ENCODE measurements at places on chromosomes 5 and 9.

GRCh38 chr5:57302164-57302563, 128.3 kb downstream of the GPBP1 start:
- DNase-seq = no peak

DNA sequence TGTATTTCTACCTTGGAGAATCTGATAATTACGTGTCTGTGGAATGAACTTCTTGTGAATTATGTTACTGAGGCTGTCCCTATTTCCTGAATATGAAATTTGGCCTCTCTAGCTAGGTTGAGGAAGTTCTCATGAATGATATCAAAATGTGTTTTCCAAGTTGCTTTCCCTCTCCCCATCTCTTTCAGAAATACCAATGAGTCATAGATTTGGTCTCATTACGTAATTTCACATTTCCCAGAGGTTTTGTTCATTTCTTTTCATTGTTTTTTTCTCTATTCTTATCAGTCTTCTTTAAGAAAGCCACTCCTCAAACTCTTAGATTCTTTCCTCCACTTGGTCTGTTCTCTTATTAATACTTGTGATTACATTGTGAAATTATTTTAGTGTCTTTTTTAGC, 923.8 kb upstream of the CDH9 start:
- DNase-seq = no peak

DNA sequence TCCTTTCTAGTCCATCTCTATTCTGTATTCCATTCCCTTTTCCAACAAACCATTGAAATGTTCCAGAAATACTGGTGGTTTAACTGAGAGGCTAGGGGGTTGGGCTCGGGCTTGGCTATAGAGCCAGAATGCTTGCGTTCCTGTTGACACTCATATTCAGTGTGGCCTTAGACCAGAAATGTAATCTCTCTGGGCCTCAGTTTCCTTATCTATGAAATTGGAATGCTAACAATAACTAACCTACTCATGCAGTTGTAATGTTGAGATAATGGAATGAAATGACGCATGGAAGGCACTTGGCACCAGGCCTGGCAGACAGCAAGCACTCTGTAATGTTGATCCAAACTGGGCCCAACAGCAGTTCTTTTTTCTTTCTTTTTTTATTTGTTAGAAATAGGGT, 26.8 kb downstream of the JADE2 start:
- no peak for DNase-seq

GRCh38 chr9:90299968-90300367, 342.7 kb downstream of the DIRAS2 start:
- DNase-seq = no peak

DNA sequence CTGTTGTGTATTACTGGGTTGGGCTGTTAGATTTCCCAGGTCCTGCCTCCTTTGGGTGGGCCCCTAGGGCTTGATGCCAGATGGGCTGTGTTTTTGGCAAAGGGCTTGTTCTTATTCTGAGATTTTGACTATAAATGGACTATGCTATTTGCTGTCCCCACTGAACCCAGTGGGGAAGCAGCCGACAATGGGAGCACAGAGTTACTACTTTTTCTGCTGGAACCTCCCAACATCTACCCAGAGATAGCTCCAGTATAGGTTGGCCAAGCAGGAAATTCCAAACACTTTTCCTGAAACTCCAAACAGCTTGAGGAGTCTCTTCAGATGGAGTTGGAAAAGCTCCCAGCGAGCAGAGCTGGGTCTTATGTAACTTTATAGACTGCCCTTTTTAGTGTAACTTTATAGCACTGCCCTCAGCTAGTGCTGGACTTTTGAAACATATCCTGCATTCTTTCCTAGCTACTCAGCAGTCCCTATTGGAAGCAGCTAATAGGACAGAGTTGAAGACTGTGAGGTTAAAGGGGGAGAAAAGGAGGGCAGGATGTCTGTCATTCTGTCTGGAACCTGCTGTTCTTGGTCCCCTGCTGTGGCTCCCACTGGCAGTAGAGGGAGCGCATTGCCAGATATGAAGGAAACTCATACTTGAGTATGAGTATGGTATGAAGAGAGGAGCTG, 21.0 kb downstream of the RUSC2 start:
- DNase-seq = no peak

GRCh38 chr9:121735793-121736770, 84.6 kb downstream of the DAB2IP start:
- no peak for DNase-seq

DNA sequence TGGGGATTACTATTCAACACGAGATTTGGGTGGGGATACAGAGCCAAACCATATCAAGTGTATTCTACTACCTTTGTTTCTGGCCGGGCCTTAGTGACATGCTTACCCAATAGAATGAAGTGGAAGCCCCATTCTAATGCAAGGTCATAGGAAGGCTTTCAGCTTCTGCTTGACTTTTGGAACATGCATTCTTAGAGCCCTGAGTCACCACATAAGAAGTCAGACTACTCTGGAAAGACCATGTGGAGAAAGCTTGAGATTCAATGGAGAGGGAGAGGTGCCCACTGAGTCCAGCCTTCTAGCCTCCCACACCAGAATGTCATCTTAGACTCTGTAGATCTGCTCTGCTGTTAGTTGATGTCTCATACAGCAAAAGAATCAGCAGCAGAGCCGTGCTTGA, 155.7 kb upstream of the FBN2 start:
- DNase-seq = no peak

- no peak for DNase-seq
Measured at GRCh38 chr5:172133359-172134029, 54.5 kb downstream of the STK10 start.

DNA sequence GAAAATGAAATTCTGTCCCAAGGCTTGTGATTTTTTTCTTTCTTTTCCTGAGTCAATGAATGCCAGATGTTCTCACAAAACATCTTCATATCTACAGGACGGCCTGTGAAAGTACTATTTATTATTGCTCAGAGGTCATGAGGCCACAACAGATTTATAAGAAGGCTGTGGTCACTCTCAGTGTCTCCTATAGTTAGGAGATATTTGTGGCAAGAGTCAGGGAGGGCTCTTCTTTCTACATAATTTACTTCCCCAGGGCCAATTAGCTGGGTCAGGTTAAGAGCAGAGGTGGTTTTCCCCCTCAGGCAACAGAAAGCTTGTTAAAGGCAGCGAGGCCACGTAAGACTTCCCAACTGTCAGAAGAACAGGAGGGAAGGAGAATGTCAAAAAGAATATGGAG, 248.7 kb downstream of the SLIT3 start:
- no peak for DNase-seq

DNA sequence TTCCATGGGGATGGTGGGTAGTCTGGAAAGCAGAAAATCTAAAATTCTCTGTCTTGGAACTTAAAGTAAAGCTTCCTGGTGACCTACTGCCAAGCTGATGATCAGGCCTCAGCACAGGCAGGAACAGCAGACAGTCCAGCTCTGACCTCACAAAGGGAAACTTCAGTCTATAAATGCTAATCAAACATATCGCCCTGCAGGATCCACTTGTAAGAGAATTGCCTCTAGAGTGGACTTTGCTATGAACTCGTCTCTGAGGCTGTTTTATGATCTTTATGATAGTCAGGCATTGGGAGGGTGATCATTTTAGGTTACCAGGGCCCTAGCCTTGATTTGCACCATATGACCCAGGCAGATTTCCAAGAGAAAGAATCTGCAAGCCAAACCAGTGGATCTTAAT, 67.6 kb upstream of the SELENOP start:
- no peak for DNase-seq

DNA sequence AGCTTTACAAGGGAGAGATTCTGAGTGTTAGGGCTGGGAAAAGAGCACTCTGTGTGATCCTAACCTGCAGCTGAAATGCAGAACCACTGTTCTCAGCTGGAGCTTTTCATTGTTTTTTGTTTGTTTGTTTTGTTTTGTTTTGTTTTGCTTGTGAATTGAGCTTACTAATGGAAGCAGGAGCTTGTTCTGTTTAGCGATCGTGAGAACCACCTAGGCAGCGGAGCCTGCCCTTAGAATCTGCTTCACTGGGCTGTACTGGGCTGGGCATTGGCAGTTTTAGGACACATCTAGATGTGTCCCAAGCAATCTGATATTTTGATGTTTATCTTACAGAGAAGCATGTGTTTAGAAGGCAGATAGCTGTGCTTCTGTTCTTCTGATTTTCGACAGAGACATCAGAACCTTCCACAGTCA, 14.3 kb downstream of the SYK start:
- DNase-seq = no peak

GRCh38 chr9:23829580-23830475, 3.8 kb upstream of the ELAVL2 start:
- no peak for DNase-seq

DNA sequence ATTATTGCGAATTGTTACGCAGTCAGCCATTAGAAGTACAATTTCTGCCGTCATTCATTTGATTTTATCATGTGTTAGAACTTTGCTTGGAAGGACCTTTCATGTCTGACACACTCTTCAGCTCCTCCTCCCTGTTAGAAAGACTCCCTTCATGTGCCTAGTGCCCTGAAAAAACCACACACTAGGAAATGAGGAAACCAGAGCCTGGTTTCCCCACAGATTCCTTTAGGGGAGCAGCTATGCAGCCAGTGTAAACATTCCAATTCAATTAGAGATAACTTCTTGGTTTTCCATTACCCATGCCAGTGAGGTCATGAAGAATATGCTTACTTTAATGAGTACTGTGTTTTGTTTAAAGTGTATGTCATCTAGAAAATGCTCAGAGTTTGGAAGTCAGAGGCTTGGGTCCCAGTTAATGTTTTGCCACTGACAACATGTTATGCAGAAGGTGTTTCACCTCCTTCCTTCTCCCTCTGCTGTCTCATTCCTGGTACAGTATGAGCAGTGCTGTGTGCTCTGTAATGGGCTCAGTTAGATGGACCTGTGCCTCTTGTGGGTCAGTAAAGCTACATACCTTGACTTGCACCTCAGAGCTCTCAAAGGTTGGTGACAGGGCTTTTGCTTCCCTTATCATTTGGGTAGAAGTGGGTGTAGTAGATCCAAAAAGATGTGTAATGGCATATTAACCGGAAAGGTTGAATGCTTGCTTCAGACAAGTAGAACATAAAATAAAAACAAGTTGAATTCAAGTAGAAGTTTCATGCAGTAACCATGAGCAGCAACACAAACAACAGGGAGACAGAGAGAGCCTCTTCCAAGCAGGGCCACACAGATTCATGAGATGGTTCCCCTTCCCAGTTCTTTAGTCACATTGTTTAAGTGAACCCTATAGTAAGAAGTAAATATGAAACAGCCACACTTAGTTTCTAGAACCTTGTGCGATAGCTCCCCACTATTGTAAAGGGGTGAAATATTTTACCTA, 52.6 kb upstream of the TNFAIP8 start:
- DNase-seq = no peak

DNA sequence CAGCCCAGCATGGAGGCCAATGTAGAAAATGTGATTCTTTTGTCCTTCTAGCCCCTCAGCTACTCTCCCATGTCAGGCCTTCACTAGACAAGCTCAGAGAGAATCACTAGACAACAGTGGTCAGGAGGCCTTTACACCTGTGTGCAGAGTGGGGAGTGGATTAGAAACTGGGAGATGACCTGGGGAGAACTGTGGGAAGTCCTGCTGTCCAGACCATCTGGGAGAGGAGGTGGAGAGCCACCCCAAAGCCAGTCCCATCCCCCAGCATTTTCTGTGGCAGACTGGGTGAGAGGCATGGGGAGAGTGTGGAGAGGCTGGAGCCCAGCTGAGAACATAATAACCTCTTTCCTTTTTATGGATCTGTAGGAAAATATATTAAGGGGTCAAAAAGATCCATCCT, 452.0 kb upstream of the DMAC1 start:
- DNase-seq = no peak

GRCh38 chr5:155040984-155041653, 27.6 kb downstream of the KIF4B start:
- no peak for DNase-seq

- DNase-seq = no peak
Measured at GRCh38 chr5:124951661-124952060, 205.2 kb upstream of the ZNF608 start.

- no peak for DNase-seq
Measured at GRCh38 chr5:96128204-96128864, 166.7 kb upstream of the ELL2 start.

DNA sequence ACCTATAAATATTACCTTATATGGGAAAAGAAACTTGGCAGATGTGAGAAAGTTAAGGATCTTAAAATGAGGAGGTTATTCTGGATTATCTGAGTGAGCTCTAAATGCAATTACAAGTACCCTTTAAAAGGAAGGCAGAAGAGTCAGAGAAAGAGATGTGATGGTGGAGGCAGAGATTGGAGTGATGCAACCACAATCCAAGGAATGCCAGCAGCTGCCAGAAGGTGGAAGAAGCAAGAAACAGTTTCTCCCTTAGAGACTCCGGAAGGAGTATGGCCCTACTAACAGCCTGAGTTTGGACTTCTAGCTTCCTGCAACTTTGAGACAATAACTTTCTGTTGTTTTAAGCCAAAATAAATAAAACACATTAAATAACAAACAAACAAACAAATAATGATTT, 108.7 kb upstream of the PRLR start:
- no peak for DNase-seq

DNA sequence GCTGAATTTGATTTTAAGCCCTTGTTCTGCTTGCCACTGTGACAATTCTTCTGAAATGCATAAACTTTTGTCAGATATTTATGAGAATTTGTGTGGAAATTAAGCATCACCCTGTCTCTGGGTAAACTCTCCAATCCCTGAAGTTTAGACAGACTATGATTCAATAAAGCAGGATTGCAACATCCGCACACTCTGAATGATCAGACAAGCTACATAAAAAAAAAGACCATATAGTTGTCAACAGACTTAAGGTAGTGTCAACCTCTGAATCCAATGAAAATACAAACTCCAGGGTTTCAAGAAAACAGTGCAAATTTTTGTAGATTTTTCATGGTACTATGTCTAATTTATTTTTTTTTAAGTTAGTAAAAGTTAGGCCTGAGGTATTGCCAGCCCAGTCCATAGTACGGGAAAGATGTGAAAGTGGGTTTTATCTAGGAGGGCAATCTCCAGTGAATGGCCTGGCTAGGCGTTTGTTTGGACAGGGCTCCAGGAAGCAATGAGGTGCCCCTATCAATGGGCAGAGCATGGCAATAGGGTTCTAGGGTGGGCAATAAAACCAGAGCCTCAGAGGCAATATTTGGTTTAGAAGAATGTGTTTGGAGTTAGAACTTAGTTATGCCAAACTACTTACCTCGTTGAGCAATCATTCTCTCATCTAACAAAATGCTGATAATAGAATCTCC, 762.6 kb upstream of the SEMA6A start:
- no peak for DNase-seq

- DNase-seq = no peak
Measured at GRCh38 chr9:116842658-116843057, 155.6 kb downstream of the TRIM32 start.

DNA sequence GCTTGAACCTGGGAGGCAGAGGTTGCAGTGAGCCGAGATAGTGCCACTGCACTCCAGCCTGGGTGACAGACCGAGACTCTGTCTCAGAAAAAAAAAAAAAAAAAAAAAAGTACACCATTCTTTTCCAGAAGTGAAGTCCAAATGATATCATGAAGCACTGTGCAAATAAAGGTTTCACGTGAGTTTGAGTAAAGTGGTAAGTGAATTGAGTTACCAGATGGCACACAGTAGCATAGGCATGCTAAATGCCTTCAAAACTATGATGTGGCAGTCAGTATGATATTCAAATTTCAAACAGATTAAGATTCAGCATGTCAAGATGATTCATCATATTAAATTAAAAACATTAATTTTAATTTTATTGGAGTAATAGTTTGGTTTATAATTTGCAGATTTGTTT, 195.2 kb downstream of the TAF11L14 start:
- DNase-seq = no peak

Measured in D341Med (cell line).